Aorta (tissue), 5 donors: ENCODE measurements at places on chromosomes 2 and 18.

- peak overlapping the region; percentile 54 for H3K27ac ChIP-seq
- DNase-seq, result no peak
- H3K36me3 ChIP-seq, result no peaks in the 10 kb centered on the region
- no peaks in the 10 kb centered on the region for H3K27me3 ChIP-seq
- H3K4me3 ChIP-seq, result no peak overlapping the region
Observed at GRCh38 chr2:178819992-178820391, 12.8 kb upstream of the TTN start.

DNA sequence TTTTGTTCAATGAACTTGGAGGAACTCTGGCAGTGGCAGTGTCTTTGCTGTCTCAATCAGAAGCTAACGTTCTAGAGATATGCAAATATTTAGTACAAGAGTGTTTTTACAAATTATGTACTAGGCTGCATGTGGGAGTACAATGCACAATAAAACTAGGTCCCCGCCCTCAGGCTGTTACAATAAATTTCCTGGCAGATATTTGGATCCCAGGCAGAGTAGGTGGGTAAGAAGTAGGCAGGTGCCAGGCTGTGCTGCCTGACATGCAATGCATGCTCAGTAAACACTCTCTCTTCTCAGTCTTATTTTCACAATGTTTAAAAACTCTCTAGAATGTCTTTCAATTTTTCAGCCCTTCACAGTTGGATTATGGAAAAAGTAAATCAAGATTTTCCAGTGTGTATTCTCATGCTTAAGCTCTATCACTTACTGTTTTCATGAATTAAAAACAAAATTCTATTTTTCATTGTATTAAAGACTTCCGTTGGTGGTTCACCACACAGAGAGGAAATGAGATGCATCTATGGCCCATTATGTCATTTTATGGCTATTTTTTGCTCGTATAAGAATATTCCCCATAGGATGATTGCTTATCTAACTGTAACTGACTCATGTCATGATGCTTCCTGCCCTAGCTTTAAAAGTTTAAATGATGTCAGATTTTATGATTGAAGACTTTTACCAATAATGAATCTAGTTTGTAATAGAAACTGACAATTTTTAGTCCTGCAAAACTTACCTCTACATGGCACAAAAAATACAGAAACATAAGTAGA lies 346.1 kb downstream of the RND3 start:
- H3K27me3 ChIP-seq, result no peaks in the 10 kb centered on the region
- no peak for DNase-seq
- H3K36me3 ChIP-seq, result peaks cover 1% of the 10 kb centered on the region
- no peaks in the 10 kb centered on the region for H3K4me1 ChIP-seq
- no peak overlapping the region for H3K4me3 ChIP-seq
- no peak overlapping the region for H3K27ac ChIP-seq

DNA sequence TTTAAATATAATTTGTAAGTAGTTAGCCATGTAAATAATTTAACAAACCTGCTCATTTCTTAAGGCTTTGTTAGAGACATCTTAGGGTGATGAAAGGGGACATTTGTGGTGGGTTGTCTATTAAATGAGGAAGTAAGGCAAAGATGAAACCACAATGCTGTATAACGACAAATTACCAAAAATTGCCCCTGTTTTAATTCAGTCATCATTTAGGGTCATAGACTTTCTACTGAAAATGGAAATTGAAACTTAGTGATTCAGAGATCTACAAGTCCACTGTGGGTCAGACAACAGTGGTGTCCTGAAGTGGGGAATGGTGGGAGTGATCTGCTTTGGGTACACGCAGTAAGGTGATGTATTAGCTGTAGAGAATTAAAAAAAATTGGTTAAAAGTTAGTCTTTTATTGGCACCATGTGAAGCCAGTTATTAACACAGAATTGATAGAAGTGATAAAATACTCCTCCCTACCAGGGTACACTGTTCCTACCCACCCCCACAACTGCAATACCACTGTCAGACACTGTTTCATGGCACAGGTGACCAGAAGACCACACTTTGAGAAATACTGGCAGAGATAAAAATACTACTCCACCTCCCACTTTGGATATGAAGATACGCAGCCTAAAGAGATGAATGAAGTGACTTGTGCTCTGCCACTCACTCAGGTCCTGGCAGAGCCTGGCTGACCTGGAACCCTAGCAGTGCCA lies 13.4 kb downstream of the CERS6 start:
- H3K36me3 ChIP-seq, result no peaks in the 10 kb centered on the region
- H3K27ac ChIP-seq, result no peak overlapping the region
- H3K4me1 ChIP-seq, result no peaks in the 10 kb centered on the region
- DNase-seq, result no peak

DNA sequence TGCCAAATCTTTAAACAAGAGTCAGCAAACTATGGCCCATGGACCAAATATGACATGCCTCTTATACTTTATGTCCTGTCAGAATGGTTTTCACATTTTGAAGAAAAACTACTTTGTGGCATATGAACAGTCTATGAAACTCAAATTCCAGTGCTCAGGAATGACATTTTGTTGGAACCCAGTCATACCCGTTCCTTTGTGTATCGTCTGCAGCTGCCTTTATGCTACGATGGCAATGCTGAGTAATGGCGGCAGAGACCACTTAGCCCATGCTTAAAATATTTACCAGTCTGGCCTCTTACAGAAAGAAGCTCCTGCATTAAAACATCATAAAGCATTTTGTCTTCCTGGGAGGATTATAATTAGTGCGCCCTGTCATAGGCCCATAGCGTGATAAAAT lies 140.5 kb upstream of the FHL2 start:
- H3K27me3 ChIP-seq, result no peaks in the 10 kb centered on the region
- H3K27ac ChIP-seq, result no peak overlapping the region
- H3K4me1 ChIP-seq, result no peaks in the 10 kb centered on the region
- H3K4me3 ChIP-seq, result no peak overlapping the region

DNA sequence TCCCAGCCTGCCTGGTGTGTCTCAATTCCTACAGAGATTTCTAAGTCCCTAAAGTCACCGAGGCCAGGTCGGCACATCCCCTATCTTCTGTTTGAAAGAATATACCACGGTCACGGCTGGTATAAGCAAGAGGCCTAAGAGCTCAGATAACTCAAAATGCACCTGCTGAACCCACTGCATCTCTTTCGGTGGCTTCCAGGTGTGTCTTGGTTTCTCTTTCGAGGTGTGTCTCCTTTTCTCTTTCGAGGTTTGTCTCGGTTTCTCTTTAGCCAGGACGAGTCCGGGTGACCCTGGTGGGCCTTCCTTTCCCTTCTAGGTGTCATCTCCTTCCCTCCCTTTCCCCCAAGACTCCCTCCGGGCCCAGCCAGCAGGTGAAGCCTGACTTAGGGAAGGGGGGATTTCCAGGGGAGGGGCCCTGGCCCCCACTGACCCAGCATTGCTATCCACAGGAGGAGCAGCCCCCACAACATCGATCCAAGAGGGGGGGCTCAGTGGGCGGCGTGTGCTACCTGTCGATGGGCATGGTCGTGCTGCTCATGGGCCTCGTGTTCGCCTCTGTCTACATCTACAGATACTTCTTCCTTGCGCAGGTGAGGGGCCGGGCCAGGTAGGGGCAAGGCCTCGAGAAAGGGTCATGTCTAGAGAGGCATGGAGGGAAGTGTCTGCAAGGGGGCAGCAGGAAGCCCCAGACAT lies 8.4 kb downstream of the ITM2C start:
- DNase-seq, result no peak
- no peak overlapping the region for H3K27ac ChIP-seq
- H3K36me3 ChIP-seq, result no peaks in the 10 kb centered on the region
- H3K4me3 ChIP-seq, result no peak overlapping the region
- H3K27me3 ChIP-seq, result no peaks in the 10 kb centered on the region
- no peaks in the 10 kb centered on the region for H3K4me1 ChIP-seq

- no peaks in the 10 kb centered on the region for H3K36me3 ChIP-seq
- H3K27ac ChIP-seq, result no peak overlapping the region
- H3K27me3 ChIP-seq, result no peaks in the 10 kb centered on the region
- no peaks in the 10 kb centered on the region for H3K4me1 ChIP-seq
- DNase-seq, result no peak
Observed at GRCh38 chr2:114616-115015, 68.3 kb upstream of the FAM110C start.

- H3K27ac ChIP-seq, result no peak overlapping the region
- no peaks in the 10 kb centered on the region for H3K4me1 ChIP-seq
- no peak overlapping the region for H3K4me3 ChIP-seq
- H3K36me3 ChIP-seq, result no peaks in the 10 kb centered on the region
Observed at GRCh38 chr18:78612801-78613200, 366.8 kb upstream of the SALL3 start.

- peaks cover 2% of the 10 kb centered on the region for H3K4me1 ChIP-seq
- no peak for DNase-seq
- H3K4me3 ChIP-seq, result no peak overlapping the region
Observed at GRCh38 chr2:217742841-217743240, 260.0 kb downstream of the TNS1 start.

DNA sequence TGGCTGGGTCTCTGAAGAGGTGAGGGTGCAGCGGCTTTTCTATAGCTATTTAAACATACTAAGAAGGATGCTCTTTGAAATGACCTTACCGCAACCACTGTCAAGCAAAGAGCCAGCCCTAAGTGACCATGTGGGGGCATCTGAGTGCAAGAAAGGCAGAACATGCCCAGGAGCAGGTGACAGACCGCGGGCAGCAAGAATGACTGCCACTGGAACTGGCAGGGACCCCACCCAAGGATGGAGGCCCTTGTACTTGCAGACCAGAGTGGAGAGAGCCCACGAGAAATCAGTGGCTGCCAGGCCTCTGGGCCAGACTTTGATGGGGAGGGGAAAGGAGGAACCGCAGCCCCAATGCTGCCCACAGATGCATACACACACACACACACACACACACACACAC lies 33.1 kb downstream of the DNMT3A start:
- H3K4me3 ChIP-seq, result no peak overlapping the region
- peaks cover 3% of the 10 kb centered on the region for H3K4me1 ChIP-seq
- H3K27me3 ChIP-seq, result no peaks in the 10 kb centered on the region
- H3K36me3 ChIP-seq, result no peaks in the 10 kb centered on the region

GRCh38 chr18:74597034-74597661 lies 522 bp upstream of the ZNF407 start:
- peak; percentile 79 for DNase-seq
- no peaks in the 10 kb centered on the region for H3K4me1 ChIP-seq
- H3K36me3 ChIP-seq, result no peaks in the 10 kb centered on the region
- H3K27ac ChIP-seq, result peak overlapping the region; percentile 62
- H3K27me3 ChIP-seq, result no peaks in the 10 kb centered on the region

GRCh38 chr2:135745545-135745944 lies 3.9 kb downstream of the UBXN4 start:
- H3K27me3 ChIP-seq, result no peaks in the 10 kb centered on the region
- no peaks in the 10 kb centered on the region for H3K36me3 ChIP-seq
- no peaks in the 10 kb centered on the region for H3K4me1 ChIP-seq
- H3K4me3 ChIP-seq, result no peak overlapping the region

GRCh38 chr2:159939946-159940345 lies 122.5 kb downstream of the PLA2R1 start:
- no peak for DNase-seq
- no peak overlapping the region for H3K4me3 ChIP-seq
- H3K4me1 ChIP-seq, result no peaks in the 10 kb centered on the region
- H3K36me3 ChIP-seq, result no peaks in the 10 kb centered on the region
- H3K27ac ChIP-seq, result no peak overlapping the region

DNA sequence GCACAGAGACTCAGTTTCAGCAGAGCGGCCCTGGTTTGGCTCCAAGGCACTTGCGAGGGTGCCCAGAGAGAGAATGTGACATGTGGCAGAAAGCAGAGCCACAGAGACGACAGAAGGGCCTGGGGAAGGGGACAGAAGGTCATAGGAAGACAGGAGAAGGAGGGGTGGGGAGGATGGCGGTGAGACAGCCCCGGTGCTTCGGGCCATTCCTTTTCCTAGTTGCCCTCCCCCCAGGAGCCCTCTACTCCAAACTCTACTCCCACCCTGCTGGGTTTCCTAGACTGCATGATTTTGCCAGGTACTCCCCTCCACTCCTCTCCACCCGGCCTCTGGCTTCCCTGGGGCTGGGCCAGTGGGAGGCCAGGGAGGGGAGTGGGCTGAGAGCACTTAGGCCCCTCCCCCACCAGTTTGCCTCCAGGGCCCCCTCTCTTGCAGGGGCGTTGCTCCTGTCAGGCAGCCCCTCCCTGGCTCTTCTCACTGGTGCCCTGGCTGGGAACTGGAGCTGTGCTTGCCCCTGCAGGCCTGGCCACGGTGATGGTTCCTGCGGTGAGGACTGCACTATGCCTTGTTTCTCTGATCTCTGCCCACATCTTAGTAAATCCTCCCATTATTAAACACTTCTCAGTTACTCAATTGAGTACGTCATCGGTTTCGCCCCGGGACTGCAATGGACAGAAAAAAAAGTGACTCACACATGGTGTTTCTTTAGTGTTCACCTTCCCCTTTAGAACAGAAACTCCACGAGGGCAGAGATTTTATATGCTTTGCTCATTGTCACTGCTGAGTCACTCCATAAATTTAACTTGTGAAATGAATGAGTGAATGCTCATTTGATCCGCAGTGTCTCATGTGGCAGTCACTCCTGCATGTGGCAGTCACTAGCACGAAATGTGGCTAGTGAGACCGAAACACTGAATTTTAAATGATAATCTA lies 58.7 kb upstream of the SP3 start:
- H3K4me1 ChIP-seq, result no peaks in the 10 kb centered on the region
- H3K27ac ChIP-seq, result peak overlapping the region; percentile 35
- no peaks in the 10 kb centered on the region for H3K27me3 ChIP-seq
- no peaks in the 10 kb centered on the region for H3K36me3 ChIP-seq
- H3K4me3 ChIP-seq, result no peak overlapping the region
- peak; percentile 82 for DNase-seq

DNA sequence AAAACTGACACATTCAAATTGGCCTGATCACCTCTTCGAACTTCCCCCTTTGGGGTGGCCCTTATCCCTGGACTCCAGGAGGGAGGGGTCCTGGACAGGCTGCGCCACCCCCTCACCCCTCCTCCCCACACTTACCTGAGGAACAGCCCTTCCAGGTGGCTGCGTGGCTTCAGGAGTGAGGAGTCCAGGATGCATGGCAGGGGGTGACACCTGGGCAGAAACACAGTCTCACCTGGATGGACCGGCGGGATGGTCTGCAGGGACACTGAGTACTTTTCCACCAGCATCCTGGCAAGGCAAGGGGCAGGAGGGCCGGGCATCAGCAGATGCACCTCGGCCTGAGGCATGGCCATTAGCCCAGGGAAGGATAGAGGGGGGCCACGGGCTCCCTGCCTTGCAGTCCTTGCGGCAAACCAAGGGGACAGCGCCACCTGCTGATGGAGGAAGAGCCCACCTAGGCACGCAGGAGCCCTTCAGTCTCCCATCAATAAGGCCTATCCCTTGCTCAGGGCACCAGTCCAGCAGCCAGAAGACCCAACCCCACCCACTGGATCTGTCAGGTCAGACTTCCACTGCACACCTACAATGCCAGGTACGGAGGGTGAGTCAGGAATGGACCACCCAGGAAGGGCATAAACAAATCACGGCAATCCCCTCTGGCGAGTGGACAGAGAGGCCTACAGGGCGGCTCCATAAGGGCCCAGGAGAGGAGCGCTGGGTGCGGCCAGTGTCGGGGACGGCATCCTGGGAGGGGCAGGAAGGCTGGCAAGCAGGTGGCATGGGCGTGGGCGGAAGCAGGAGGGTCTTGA lies 26.0 kb downstream of the FAM178B start:
- H3K4me3 ChIP-seq, result no peak overlapping the region
- H3K4me1 ChIP-seq, result no peaks in the 10 kb centered on the region
- peak; percentile 91 for DNase-seq
- no peaks in the 10 kb centered on the region for H3K36me3 ChIP-seq
